ENCODE measurements at places on chromosomes 2 and 18. TPM values are rescaled to one million over a fixed set of nuclear protein-coding genes. Genes with fewer than 3 reads are reported as not detected.

- H3K4me1 ChIP-seq = no peaks in the 10 kb centered on the region
- no peak overlapping the region for H3K27ac ChIP-seq
Measured at GRCh38 chr18:36196238-36196995, 9.1 kb downstream of the MOCOS start.

DNA sequence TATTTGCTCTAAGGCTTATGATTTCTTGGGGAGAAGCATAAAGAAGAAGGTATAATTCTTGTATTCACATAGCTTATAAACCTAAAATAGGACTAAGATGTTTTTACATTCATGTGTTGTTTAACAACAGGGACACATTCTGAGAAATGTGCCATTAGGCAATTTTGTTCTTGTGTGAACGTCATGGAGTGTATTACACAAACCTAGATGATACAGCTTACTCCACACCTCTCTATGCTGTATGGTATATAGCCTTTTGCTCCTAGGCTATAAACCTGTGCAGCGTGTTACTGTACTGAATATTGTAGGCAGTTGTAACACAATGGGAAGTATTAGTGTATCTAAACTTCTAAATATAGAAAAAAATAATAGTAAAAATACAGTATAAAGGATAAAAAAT lies 92.1 kb downstream of the PHLPP1 start:
- H3K4me1 ChIP-seq = peaks cover 20% of the 10 kb centered on the region
- no peak overlapping the region for H3K27ac ChIP-seq
- H3K27me3 ChIP-seq = no peaks in the 10 kb centered on the region

Gene C2orf80
- not detected for total RNA-seq

DNA sequence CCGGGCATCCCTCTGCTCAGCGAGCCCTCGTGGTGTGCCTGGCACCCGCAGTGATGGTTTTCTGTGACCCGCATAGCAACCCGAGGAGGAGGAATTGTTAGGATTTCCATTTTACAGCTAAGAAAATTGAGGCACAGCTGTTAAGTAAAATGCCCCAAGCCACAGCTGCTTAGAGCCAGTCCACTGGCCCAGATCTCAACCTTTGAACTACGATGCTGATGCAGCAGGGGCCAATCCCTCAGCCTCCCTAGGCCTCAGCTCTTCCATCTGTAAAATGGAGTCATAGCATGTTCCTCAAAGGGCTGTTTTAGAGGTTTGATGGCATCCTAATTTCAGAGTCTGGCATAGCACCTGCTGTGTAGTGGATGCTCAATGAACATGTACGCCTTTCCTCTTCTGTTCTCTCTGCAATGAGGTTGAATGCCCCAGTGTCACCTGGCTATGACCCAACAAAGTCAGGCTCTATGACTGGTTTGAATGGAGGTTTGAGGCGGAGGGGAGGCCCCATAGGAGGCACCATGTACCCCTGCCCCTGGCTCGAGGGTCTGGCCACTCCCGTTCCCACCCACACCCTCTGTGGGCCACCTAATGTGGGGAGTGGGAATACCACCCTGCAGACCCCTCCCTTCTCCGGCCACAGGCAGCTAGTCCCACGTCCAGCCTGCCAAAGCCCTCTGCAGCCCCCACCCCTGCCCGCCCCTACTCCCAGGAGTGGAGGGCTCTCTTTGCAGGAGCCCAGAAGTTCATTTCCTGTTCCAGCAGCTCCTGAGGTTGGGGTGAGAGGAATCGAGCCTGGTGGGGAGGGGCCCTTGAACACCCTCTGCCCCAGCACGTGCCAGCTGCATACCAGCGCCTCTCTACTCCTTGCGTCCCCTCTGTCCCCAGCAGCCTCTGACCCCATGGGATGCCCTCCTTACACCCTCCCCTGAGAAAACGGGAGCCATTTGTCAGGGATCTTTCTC lies 31.0 kb downstream of the INHBB start:
- DNase-seq = no peak
- H3K4me1 ChIP-seq = no peaks in the 10 kb centered on the region
- H3K4me3 ChIP-seq = no peak overlapping the region
- H3K27me3 ChIP-seq = no peaks in the 10 kb centered on the region
- H3K27ac ChIP-seq = no peak overlapping the region

Gene ZBTB7C
- total RNA-seq = 1.3 TPM

DNA sequence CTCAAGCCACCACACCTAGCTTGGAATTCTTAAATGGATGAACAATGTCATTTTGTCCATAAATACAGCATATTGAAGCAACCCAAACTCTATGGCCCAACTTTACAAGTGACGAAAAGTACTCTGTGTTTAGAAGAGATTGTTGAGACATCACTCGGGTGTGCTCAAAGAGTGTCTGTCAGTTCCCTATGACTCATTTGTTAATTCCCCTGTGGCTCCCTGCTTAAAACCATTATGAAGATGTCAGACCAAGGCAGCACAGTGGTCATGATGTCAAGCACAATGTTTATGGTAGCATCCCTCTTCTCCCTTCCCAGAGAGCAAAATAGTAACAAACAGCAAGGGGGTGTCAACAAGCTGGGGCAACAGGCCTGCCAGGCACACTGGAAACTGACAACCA lies 3.0 kb downstream of the LYG1 start:
- H3K36me3 ChIP-seq = no peaks in the 10 kb centered on the region
- no peaks in the 10 kb centered on the region for H3K27me3 ChIP-seq
- DNase-seq = no peak
- no peak overlapping the region for H3K4me3 ChIP-seq
- H3K27ac ChIP-seq = no peak overlapping the region

Gene TUBA3D
- not detected for total RNA-seq

DNA sequence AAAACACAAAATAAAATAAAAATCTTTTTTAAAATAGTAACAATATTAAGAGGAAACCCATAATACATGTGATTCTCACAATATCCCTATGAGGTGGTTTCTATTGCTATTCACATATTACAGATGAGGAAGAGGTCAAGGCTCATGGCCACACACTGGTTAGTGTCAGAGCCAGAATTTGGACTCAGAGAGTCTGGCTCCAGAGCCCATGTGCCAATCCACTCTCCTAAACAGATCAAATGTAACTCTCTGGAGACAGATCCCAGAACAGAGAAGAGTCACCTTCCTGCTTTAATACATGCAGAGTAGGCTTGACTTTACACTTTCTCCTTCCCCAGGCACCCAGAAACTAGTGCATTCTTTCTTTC lies 10.1 kb upstream of the SLC11A1 start:
- no peaks in the 10 kb centered on the region for H3K27me3 ChIP-seq
- no peak overlapping the region for H3K4me3 ChIP-seq
- peaks cover 6% of the 10 kb centered on the region for H3K4me1 ChIP-seq
- no peaks in the 10 kb centered on the region for H3K36me3 ChIP-seq

Gene PLEKHB2
- total RNA-seq = 22.4 TPM

Gene ZNF396
- 3.9 TPM for total RNA-seq

DNA sequence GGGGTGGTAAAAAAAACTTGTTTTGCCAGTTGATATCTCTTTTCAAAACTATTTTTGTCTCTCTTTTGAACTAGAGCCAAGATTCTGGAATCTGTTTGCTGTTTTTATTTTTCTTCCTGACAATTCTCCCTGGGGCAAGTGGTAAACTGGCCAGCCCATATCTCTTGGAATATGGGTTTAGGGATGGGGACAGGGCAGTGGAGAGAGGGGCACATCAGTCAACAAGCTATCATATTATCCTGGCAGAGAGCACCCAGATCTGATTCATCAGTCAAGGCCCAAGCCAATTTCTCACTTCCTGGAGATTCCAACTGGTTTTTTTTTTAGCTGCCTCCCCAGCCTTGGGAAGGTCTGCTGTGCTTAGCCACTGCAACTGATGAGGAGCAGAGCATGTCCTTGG lies 52.3 kb downstream of the ARHGAP28 start:
- H3K4me3 ChIP-seq = no peak overlapping the region
- H3K36me3 ChIP-seq = no peaks in the 10 kb centered on the region
- DNase-seq = no peak
- no peak overlapping the region for H3K27ac ChIP-seq

DNA sequence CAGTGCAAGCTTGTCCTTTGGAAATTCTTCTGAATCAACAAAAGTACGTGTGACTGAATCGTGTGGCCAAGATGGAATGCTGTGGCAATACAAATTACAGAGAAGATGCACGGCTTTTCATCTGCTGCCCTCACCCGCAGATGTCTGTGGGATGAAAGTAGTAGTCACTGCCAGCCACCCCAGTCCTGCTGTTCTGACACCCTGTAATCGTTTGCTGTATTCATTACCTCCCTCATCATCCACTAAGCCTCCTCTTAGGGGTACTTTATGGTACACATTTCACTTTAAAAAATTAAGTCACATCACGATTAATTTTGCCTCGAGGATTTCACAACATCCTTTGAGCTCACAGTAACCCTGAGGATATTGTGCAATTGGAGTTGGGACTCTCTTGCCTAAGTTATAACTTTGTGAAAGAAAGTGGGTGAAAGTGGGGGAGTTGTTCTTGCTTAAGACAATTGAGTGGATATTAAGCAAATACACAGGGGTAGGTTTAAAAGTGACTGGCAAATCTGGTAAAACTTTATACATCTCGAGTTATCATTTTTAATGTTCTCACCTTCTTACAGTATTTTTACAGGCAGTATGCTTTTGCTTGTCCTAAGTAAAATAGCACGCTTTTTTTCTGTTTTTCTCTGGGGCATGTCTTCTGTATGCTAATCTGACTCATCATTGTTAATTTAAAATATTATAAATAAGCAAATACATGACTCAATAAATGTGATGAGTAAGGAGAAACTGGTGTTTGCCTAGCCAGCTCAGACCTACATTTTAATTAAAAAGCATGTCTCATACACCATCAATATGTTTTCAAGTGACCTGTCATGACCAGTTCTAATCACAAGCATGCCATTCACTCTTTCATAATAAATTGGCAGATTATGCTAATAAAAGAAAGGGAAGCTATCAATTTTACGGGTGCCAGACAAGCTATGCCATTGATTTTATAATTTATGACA lies 680.9 kb downstream of the IRS1 start:
- H3K36me3 ChIP-seq = no peaks in the 10 kb centered on the region
- H3K27ac ChIP-seq = no peak overlapping the region
- no peaks in the 10 kb centered on the region for H3K27me3 ChIP-seq
- H3K4me1 ChIP-seq = peaks cover 7% of the 10 kb centered on the region
- H3K4me3 ChIP-seq = no peak overlapping the region
- DNase-seq = no peak

Gene SERPINB12
- total RNA-seq = not detected

- H3K36me3 ChIP-seq = no peaks in the 10 kb centered on the region
- H3K4me3 ChIP-seq = no peak overlapping the region
- H3K4me1 ChIP-seq = no peaks in the 10 kb centered on the region
- no peak overlapping the region for H3K27ac ChIP-seq
Measured at GRCh38 chr18:9531791-9532410, 56.6 kb downstream of the RALBP1 start.
